ENCODE measurements at places on chromosomes 5 and 9.

- no peak for DNase-seq
Measured at GRCh38 chr5:148859703-148860102, 33.3 kb downstream of the ADRB2 start.

DNA sequence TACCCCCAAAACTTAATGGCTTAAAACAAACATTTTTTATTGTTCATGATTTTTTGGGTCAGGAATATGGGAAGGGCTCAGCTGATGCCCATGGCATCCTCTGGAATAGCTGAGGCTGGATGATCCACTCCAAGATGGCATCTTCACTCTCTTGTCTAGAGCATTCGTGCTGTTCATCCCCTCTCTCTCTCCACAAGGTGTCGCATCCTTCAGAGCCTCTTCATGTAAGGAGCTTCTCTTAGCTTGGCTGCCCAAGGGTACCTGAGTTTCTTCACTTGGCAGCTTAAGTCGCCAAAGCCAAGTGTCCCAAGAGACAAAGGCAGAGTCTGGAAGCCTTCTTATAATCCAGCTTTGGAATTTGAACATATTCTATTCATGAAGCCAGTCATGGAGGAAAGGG lies 294.7 kb downstream of the CHSY3 start:
- DNase-seq: no peak

DNA sequence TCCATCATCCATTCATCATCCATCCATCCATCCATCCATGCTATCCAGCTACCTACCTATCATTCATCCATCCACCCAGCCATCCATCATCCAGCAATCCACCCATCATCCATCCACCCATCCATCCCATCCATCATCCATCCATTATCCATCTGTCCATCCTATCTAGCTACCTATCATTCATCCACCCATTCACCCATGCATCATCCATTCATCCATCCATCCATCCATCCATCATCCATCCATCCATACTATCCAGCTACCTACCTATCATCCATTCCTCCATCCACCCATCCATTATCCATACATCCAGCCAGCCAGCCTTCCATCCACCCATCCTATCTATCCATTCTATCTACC lies 26.3 kb downstream of the SLC6A3 start:
- no peak for DNase-seq

DNA sequence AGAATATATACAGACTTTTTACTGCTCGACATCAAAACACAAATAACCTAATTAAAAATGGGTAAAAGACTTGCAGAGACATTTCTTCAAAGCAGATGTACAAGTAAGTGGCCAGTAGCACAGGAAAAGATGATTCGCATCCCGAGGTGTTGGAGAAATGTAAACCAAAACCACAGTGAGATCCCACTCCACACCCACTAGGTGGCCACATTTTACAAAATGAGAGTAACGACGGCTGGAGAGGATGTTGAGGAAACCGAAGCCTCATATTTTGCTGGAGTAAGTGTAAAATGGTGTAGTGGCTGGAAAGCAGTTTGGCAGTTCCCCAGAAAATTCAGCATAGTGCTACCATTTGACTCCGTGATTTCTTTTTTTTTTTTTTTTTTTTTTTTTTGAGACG lies 21.3 kb upstream of the GBGT1 start:
- DNase-seq: no peak

DNA sequence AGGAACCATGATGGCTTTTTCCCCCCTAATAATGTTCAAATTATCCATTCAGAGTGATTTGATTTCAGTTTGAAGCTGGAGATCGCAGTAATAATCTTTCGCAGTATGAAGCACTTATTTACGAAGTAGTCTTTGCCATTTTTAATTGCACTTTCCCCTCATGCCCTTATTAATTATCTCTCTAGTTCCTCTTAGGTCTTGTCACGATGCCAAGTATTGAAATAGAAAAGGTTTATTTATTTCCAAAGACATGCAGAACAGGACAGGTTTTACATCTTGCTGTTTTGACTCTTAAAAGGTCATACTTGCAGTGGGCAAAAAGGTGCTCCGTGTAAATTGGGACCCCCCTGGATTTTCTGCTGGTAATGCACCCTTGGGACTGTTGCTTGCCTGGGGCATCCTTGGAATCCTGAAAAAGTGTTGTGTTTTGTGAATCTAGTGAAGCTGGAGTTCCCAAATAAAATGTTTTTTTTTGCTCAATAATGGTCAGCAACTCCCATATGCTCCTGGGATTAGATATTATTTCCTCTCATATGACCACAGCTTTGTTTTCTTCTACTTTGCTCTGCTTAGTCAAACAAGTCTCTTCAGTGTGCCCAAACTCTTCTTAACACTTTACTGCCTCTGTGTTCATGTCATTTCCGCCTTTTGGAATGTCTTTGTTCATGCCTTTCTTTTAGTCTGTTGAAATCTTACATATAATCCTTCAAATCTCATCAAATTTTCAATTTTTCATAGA lies 278.3 kb downstream of the TMEM38B start:
- DNase-seq: no peak

GRCh38 chr5:26326153-26326759 lies 712.1 kb downstream of the CDH9 start:
- DNase-seq: no peak

Data from left cardiac atrium (tissue), 4 donors.